ENCODE measurements at places on chromosomes 3 and 15. TPM values are rescaled to one million over a fixed set of nuclear protein-coding genes. Genes with fewer than 3 reads are reported as not detected.

DNA sequence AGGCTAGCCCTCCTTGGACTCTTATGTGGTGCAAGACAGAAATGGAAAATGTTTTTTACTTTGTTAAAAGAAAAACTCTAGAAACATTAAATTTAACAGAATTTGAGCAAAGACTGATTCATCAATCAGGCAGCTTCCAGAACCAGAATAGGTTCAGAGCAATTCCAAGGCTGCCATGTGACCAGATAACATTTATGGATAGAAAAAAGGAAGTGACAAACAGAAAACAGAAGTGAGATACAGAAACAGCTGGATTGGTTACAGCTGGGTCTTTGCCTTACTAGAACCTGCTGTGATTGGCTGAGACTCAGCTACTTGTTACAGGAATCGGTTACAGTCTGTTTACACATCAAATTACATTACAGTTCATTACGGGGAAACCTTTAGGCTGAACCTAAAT lies 22.5 kb upstream of the OTOL1 start:
- no peak overlapping the region for H3K4me3 ChIP-seq
- H3K36me3 ChIP-seq, result no peaks in the 10 kb centered on the region
- no peak for DNase-seq
- H3K4me1 ChIP-seq, result no peaks in the 10 kb centered on the region
- no peaks in the 10 kb centered on the region for H3K27me3 ChIP-seq

Gene MEX3B
- total RNA-seq, result 8.1 TPM

- peaks cover 1% of the 10 kb centered on the region for H3K4me1 ChIP-seq
- H3K27ac ChIP-seq, result no peak overlapping the region
- no peaks in the 10 kb centered on the region for H3K36me3 ChIP-seq
- no peaks in the 10 kb centered on the region for H3K27me3 ChIP-seq
Observed at GRCh38 chr3:187098923-187099512, 40.3 kb downstream of the RPL39L start.

DNA sequence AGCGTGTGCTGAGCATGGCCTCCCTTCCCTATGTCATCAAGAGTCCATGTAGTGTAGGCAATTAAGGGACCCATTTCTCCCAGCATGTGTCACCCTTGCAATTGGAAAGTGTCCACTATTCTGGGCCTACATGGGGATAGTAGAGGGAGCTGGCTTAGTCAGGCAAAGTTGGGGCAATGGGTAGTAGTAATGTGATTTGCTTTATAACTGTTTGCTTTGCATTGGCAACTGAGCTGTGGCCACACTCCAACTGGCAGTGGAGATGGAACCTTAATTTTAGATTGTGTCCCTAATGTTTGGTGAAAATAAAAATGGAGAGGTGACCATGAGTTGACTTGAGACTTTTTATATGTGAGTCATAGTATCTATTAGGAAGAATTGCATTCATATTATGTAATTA lies 97.7 kb upstream of the SAMMSON start:
- no peak overlapping the region for H3K27ac ChIP-seq
- no peak for DNase-seq
- H3K4me1 ChIP-seq, result no peaks in the 10 kb centered on the region
- no peaks in the 10 kb centered on the region for H3K27me3 ChIP-seq
- H3K36me3 ChIP-seq, result no peaks in the 10 kb centered on the region
- H3K4me3 ChIP-seq, result no peak overlapping the region

Gene HTR3C
- not detected for total RNA-seq

GRCh38 chr3:192244591-192244990 lies 482.8 kb downstream of the FGF12 start:
- H3K27ac ChIP-seq, result no peak overlapping the region
- no peak overlapping the region for H3K4me3 ChIP-seq
- H3K4me1 ChIP-seq, result no peaks in the 10 kb centered on the region
- H3K27me3 ChIP-seq, result no peaks in the 10 kb centered on the region

- no peaks in the 10 kb centered on the region for H3K36me3 ChIP-seq
- H3K27ac ChIP-seq, result no peak overlapping the region
- H3K4me1 ChIP-seq, result no peaks in the 10 kb centered on the region
- no peaks in the 10 kb centered on the region for H3K27me3 ChIP-seq
- no peak overlapping the region for H3K4me3 ChIP-seq
- DNase-seq, result no peak
Observed at GRCh38 chr3:78900426-78900825, 867.4 kb downstream of the ROBO1 start.

Gene COL8A1
- total RNA-seq, result 2.0 TPM

GRCh38 chr3:195249858-195250464 lies 21.0 kb downstream of the XXYLT1 start:
- H3K27ac ChIP-seq, result no peak overlapping the region
- H3K27me3 ChIP-seq, result no peaks in the 10 kb centered on the region
- H3K4me3 ChIP-seq, result no peak overlapping the region
- H3K4me1 ChIP-seq, result no peaks in the 10 kb centered on the region
- no peaks in the 10 kb centered on the region for H3K36me3 ChIP-seq

Gene USP3
- total RNA-seq, result 76.0 TPM

Gene SMAD6
- total RNA-seq, result 13.7 TPM
